ENCODE measurements at places on chromosomes 1 and 21. TPM values are rescaled to one million over a fixed set of nuclear protein-coding genes. Genes with fewer than 3 reads are reported as not detected.

- no peaks in the 10 kb centered on the region for H3K27me3 ChIP-seq
- no peaks in the 10 kb centered on the region for H3K36me3 ChIP-seq
- no peak overlapping the region for H3K27ac ChIP-seq
- no peak overlapping the region for H3K4me3 ChIP-seq
- DNase-seq: no peak
- H3K4me1 ChIP-seq: peaks cover 55% of the 10 kb centered on the region
Observed at GRCh38 chr1:155529109-155529508, 33.5 kb downstream of the ASH1L start.

DNA sequence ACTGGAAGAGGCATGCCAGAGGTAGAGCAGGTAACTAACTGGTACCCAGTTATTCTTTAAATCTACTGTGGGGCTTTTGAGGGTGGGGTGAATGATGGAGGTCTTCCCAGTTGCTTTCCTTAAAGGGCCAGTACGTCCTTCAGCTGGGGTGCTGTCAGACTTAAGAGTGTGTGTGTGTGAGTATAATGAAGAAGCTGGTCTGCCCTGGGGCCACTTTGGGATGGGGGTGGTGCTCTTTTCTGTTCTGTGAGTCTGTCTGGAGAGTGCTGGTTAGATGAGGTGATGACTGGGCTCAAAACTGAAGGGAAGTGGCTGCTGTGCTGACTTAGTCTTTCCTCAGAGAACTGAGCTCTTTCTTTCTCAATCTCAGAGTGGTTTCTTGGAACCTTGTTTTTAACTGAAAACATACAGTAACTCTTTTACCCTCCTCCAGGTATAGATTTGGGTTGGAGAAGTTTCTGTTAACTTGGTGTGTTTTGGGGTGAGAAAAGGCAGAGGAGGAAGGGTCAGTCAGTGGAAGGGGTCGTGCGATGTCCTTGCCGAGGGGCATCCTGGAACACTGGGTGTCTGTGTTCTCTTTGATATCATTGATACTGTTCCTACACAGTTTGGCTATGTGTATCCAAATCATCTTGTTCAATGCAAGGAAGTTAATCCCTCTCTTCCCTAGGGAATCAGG lies 746 bp downstream of the MACF1 start:
- peak overlapping the region; percentile 64 for H3K4me3 ChIP-seq
- no peak for DNase-seq
- H3K27me3 ChIP-seq: no peaks in the 10 kb centered on the region
- peak overlapping the region; percentile 87 for H3K27ac ChIP-seq

- no peaks in the 10 kb centered on the region for H3K36me3 ChIP-seq
- H3K4me3 ChIP-seq: no peak overlapping the region
- no peaks in the 10 kb centered on the region for H3K27me3 ChIP-seq
- H3K27ac ChIP-seq: no peak overlapping the region
- H3K4me1 ChIP-seq: no peaks in the 10 kb centered on the region
Observed at GRCh38 chr1:187443939-187444338, 615.2 kb downstream of the PLA2G4A start.

The TLR5 gene
- total RNA-seq: 1.4 TPM

The CD48 gene
- 0.99 TPM for total RNA-seq

The FOXO6 gene
- total RNA-seq: 0.84 TPM
